ENCODE measurements at places on chromosomes 11 and 22.
A peak's percentile ranks its signal among the peaks of the same experiment; 100 is the strongest.

DNA sequence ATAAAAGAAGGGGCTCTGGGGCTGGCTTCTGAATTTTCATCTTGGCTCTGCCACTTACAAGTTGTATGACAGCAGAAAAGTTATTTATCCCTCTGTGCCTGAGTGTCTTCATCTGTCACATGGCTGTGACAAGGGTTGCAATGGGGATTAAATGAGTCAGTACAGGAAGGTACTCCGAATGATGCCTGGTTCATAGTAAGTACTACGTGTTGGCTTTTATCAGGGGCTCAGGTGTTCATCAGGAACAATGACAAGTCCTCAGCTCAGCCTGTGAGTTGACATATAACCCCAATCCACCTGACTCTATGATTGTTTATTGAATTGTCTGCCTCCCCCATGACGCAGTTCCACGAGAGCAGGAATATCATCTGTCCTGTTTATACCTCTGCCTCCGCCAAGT, 45.7 kb downstream of the PAMR1 start:
- DNase-seq = no peak

- no peak for DNase-seq
Measured at GRCh38 chr11:86919557-86920210, 35.5 kb downstream of the FZD4 start.

DNA sequence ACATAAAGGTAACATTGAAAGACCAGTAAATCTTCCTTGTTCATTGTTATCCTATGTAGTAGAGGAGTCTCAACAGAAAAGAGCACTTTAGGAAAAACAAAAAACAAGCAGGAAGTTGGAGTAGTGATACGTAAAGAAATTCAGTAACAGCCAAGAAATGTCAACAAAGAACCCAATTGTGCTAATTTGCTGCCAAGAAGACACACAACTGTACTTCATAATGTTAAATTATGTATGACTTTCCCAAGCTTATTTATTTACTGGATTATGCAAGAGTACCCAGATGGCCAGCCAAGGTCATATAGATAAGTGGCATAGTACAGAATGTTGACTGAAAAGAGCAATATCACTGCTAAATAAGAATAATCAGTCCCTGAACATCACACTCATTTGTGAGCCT, 264.7 kb upstream of the CCDC179 start:
- no peak for DNase-seq

GRCh38 chr11:21631991-21632390, 560.9 kb upstream of the ANO5 start:
- no peak for DNase-seq

- no peak for DNase-seq
Measured at GRCh38 chr11:40434926-40435325, 1024.5 kb downstream of the LRRC4C start.

- DNase-seq = no peak
Measured at GRCh38 chr11:6531267-6531752, 34.2 kb downstream of the DNHD1 start.

GRCh38 chr22:20946080-20946986, 20.7 kb upstream of the AIFM3 start:
- no peak for DNase-seq

- peak; percentile 84 for DNase-seq
Measured at GRCh38 chr22:24894220-24894975, 52.1 kb downstream of the LHFPL7 start.

DNA sequence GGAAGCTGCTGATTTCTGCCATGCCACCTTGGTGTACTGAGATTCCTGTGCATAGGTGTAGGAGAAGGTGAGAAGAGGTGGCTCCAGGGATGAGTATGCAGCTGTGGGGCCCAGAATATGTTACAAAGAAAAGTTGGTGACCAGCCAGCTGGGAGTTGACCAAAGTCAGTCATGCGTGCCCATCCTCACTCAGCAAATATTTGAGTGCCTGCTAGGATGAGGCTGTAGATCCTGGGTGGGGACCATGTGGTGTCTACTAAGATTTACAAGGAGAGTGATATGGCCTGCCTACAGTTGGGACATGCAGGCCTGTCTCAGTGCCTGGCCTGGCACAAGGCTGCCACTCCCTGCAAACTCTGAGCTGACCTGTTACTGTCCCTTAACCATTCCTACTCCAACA, 19.4 kb downstream of the RNF185 start:
- DNase-seq = peak; percentile 82

DNA sequence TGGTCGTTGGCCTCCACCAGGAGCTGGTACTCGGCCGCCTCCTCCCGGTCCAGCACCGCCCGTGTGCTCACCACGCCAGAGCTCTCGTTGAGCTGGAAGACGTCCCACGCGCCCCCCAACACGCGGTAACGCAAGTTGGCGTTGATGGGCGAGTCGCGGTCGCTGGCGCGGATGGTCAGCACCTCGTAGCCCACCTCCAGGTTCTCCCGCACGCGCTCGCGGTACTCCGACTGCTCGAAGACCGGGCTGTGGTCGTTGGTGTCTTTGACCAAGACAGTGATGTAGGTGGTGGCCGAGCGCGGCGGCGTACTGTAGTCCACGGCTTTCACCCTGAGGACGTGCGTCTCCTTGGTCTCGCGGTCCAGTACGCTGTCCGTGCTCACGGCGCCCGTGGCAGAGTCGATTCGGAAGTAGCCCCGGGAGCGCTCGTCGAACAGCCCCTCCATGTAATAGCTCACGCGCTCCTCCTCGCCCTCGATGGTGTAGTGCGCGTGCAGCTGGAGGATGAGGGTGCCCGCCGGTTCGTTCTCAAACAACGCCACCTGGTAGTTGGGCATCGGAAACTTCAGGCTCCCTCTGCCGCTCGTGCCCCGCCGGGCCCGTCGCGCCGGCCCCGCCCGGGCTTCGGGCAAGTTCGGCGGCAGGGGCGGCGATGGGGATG, 1.4 kb downstream of the CELSR1 start:
- no peak for DNase-seq

DNA sequence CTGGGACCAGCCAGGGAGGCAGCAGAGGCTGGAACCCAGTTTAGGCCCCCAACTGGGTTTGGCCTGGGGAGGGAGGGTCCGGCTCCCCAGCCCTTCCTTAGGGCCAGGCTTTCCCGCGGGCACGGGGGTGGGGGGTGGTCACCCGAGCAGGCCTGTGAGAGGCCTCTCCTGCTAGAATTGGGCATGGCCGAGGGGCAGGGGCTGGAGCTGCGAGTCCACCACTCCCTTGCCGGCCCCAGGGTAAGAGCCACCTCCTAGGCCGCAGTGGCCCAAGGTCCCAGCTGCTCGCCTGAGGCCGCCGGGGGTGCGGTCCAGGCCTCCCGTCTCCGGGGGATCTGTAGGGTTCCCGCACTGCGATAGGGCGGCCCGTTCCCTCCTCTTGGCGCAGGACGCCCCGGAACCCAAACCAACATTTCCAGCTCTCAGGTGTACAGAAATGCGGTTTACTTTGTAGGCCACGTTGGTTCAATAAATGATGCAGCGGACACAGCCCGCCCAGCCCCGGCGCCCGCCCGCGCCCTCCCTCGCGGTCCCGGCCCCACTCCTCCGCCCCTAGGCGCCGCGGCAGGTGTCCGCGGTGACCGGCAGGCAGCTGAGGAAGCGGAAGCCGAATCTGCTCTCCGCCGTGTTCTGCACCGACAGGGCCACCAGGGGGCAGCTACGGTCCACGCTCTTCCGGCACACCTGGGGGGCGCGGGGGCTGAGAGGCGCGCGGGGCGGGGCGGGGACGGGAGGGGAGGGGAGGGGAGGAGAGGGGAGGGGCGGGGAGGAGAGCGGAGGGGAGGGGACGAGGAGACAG, 5.9 kb downstream of the LMNTD2 start:
- DNase-seq = no peak

Data from suprapubic skin (tissue), 4 donors.